Hepatic stellate cell (primary cell): ENCODE measurements at places on chromosomes 6 and 20.

GRCh38 chr6:135880066-135880972, 28.8 kb downstream of the PDE7B start:
- peak; percentile 19 for DNase-seq

- DNase-seq, result no peak
These were observed 185.7 kb downstream of the ASCC3 start for GRCh38 chr6:100695445-100695844.

- no peak for DNase-seq
These were observed 188.5 kb upstream of the PMEPA1 start for GRCh38 chr20:57898332-57898731.

- peak; percentile 16 for DNase-seq
These were observed 51.1 kb downstream of the RALGAPB start for GRCh38 chr20:38523697-38524096.

DNA sequence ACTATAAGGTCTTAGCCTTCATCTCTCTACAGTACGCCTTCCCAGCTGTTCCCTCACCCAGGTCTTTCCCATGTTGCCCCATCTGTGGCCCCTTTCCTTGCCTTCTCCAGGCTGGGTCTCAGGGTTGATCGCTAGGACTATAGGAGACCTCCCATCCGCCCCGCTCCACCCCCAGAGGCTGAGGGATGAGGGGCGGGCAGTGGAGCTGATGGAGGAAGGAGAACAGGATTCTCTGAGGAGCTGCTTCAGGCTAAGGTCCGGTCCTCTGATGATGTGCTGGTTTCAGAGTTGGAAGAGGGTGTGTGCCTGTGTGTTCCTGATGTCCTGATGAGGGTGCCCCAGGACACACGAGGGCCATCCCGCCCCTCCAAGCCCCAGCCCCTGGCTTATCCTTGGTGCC, 154.8 kb upstream of the QKI start:
- DNase-seq, result no peak

DNA sequence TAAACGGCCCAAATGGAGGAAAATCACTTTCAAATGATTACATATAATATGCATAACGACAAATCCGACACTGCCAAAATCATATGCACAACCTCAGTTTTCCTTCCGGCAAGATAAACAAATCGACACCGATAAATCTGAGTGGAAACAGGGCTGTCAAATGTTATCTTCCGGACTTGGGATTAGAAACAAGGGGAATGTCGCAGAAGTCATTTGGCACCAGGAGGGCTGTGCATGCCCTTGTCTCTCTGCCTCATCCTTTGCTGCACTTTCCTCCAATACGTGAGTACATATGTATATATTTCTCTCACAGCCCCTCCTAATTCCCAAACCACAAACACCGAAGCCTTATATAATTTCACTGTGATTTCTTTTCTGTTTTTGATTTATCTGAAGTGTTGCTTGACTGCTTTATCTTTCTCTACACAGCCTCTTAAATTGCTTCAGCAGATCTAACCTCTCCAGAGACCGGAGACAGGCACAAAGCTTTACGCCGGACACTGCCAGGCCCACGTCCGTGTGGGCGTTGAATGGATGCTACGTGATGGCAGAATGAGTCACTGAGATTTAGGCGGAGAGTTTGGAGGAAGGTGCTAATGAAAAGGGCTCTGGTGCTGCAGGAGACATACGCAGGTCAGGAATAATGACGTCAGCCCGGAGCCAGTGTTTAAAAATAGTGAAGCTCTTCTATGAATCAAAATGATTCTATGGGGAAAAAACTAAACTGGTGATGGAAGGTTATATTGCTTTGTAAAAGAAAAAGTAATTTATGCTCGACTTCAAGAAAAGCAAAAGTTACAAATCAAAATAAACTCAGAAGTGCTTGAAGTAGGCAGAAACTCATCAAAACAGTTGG, 21.0 kb upstream of the PRELID3B start:
- DNase-seq, result no peak

- no peak for DNase-seq
These were observed 248.8 kb downstream of the ERMARD start for GRCh38 chr6:170000071-170000843.

- DNase-seq, result no peak
These were observed 11.2 kb downstream of the SLC22A2 start for GRCh38 chr6:160247457-160247883.

DNA sequence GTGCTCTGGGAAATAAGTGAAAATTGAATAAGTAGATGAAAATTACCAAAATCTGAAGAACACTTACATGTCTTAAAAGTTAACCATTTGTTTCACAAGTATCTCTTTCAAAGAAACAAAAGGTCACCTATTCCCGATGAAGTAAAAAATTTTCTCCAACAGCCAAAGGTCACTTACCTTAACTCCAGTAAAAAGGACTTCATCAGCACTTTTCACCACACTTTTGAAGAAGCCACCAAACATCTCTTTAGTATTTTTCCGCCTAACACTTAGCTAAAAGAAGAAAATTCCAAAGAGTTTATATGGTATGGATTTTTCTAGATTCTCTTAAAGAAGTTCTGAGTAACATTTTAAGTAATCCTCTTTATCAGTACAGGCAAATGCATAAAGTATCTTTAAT, 17.3 kb downstream of the SNX5 start:
- no peak for DNase-seq

GRCh38 chr6:162379757-162380409, 347.7 kb downstream of the PRKN start:
- no peak for DNase-seq

DNA sequence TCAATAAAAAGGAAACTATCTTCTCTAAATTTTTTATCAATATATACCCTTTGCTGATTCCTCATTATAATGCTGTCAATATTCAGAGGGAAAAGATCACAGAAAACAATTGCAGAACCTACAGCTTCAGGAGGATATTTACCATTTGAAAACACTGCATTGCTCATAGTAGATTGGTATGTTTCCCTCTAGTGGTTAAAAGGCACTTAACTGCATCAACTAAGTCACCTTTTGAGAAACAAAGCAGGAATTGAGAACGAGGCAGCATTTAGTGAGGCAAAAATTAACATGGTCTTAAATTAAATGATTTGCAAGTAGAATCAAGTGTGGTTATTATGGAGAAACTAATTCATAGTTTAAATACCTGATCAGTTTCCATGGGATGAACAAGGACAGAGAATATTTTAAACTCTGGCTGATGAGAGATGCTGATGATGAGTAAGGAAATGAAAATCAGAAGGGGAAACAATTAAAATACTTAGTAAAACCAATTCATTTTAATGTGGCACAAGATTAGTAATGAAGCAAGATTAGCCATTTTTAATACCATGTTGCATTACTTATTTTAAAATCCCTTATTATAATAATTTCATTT, 642.1 kb downstream of the EPHA7 start:
- no peak for DNase-seq

GRCh38 chr6:24744911-24745310, 26.0 kb upstream of the C6orf62 start:
- no peak for DNase-seq

GRCh38 chr6:4577406-4577805, 198.8 kb upstream of the CDYL start:
- peak; percentile 82 for DNase-seq
